NCI-H1930 (cell line): ENCODE measurements at places on chromosomes 2 and 18.

- DNase-seq: no peak
Measured at GRCh38 chr2:193566276-193566675, 1371.5 kb upstream of the TMEFF2 start.

- no peak for DNase-seq
Measured at GRCh38 chr2:42193722-42194187, 24.6 kb downstream of the EML4 start.

DNA sequence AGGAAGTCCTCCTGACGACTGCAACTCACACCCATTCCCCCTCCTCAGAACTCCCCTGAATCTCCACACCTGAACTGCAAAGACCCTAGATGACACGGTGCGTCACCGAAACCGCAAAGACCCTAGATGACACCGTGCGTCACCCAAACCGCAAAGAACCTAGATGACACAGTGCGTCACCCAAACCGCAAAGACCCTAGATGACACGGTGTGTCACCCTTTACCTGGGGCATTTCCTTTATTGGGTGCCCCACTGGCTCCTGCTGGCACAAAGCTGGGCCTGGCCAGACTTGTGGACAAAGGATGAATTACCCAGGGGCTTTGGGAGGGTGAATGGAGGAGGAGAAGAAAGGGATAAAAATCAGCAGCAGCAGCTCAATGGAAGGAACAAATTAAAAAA is 123.8 kb downstream of the CELF4 start:
- DNase-seq: no peak

- no peak for DNase-seq
Measured at GRCh38 chr2:79660557-79660956, 147.7 kb downstream of the CTNNA2 start.

GRCh38 chr2:1052771-1053191 is 102.1 kb downstream of the SNTG2 start:
- no peak for DNase-seq
